CD8-positive, alpha-beta memory T cell (primary cell): ENCODE measurements at places on chromosomes 6 and 20.

- peak; percentile 13 for DNase-seq
Observed at GRCh38 chr6:144931172-144932035, 646.3 kb downstream of the UTRN start.

- no peak for DNase-seq
Observed at GRCh38 chr6:140372064-140372463, 997.6 kb upstream of the CITED2 start.

GRCh38 chr6:158020272-158020711 lies 38.6 kb downstream of the SYNJ2 start:
- DNase-seq: no peak

DNA sequence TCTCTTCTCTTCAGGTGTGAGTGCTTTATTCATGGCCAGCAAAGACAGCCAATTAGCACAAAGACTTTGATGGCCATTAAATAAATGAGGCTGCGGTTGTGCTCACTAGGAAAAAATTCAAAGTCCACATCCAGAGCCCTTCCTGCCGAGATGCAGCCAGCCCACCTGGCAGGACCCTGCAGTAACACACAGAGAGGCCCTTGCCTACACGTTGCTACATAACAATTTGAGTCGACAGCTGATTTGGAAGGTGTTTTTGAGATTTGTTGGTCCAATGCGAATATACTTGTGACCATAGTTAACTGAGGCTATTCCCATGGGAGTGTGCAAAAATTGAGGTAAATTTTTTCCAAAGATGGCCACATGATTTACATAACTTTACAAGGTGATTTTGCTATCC lies 605.4 kb upstream of the HTR1E start:
- DNase-seq: no peak

- DNase-seq: no peak
Observed at GRCh38 chr6:39852324-39852723, 60.1 kb downstream of the DAAM2 start.

GRCh38 chr6:163489584-163489983 lies 75.1 kb downstream of the QKI start:
- no peak for DNase-seq

- no peak for DNase-seq
Observed at GRCh38 chr20:19000078-19000477, 186.5 kb downstream of the SCP2D1 start.

GRCh38 chr6:6164367-6164766 lies 156.1 kb downstream of the F13A1 start:
- no peak for DNase-seq

DNA sequence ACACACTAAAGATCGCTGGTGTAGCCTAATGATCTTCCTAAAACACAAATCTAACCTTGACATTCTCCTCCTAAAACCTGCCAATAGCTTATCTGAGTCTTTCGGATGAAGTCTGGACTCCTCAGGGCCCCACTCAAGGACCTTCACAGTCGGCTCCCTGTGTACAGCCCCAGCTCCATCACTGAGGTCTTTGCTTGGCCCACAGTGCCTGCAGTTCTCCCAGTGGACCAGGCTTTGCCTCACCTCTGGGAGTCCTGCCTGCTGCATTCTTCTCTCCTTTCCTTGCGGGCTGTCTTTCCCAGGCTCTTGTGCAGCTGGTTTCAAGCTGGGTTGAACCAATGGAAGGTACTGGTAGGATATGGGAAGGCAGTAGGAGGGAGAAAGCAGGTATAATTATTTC lies 122.6 kb upstream of the FERMT1 start:
- DNase-seq: no peak
